ENCODE measurements at places on chromosomes 3 and 15. TPM values are rescaled to one million over a fixed set of nuclear protein-coding genes. Genes with fewer than 3 reads are reported as not detected.

- DNase-seq = no peak
- H3K27me3 ChIP-seq = peaks cover 83% of the 10 kb centered on the region
- H3K36me3 ChIP-seq = no peaks in the 10 kb centered on the region
- peak overlapping the region; percentile 46 for H3K4me3 ChIP-seq
- H3K27ac ChIP-seq = no peak overlapping the region
- H3K4me1 ChIP-seq = peaks cover 78% of the 10 kb centered on the region
Observed at GRCh38 chr15:37094333-37094914, 5.9 kb downstream of the MEIS2 start.

DNA sequence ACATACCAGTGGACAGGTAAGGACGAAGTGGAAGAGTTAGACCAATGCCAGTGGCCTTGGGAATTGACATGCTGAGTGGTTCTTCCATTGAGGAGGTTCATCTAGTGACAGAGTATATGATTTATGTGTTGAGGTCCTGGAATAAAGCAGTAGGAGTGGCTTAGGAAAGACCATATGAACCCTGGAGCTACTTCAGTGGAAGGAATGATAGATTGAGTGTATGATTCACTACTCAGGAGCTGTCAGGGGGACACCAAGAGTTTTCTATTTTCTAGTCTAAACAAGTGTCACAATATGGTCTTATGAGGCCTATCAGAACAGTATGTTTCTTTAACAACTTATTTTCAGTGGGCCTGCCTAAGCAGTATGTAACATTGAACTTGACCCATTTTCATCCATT lies 63.9 kb downstream of the NME9 start:
- no peak overlapping the region for H3K4me3 ChIP-seq
- H3K27ac ChIP-seq = no peak overlapping the region
- no peaks in the 10 kb centered on the region for H3K27me3 ChIP-seq
- H3K4me1 ChIP-seq = no peaks in the 10 kb centered on the region
- DNase-seq = no peak
- peaks cover 7% of the 10 kb centered on the region for H3K36me3 ChIP-seq

COPG1 gene
- 106 TPM for total RNA-seq

- no peaks in the 10 kb centered on the region for H3K36me3 ChIP-seq
- H3K4me1 ChIP-seq = peaks cover 34% of the 10 kb centered on the region
- H3K4me3 ChIP-seq = no peak overlapping the region
- peak; percentile 56 for DNase-seq
- H3K27ac ChIP-seq = no peak overlapping the region
Observed at GRCh38 chr3:46663591-46664135, 29.8 kb downstream of the ALS2CL start.

DNA sequence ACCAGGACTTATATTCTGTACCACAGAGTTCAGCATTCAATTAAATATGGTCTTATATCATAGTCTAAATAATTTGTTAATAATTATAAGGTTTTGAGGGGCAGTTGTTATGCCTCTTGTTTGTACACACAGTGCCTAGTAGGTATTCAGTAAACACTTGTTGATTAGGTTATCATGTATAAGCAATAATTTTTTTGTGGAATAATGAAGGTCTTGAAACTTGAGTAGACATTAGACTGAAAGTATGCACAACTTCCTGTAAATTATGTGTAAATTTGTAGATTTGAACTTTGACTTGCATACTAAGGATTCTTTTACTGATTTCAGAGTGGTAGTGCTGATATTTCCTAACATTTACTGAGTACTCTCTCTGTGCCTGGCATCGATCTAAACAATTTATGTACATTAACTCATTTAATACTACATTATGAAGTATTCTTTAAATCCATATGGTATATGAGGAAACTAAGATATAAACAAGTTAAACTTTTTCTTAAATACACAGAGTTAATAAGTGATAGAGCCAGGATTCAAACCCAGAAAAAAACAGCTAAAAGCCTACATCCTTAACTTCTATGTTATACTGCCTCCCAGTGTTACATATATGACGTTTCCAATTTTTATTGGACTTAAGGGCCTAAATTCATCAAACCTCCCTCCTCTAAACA lies 65.1 kb downstream of the GLCE start:
- peaks cover 8% of the 10 kb centered on the region for H3K4me1 ChIP-seq
- no peaks in the 10 kb centered on the region for H3K27me3 ChIP-seq
- H3K27ac ChIP-seq = no peak overlapping the region

GMPPB gene
- 29.4 TPM for total RNA-seq

RBP2 gene
- total RNA-seq = not detected

DNA sequence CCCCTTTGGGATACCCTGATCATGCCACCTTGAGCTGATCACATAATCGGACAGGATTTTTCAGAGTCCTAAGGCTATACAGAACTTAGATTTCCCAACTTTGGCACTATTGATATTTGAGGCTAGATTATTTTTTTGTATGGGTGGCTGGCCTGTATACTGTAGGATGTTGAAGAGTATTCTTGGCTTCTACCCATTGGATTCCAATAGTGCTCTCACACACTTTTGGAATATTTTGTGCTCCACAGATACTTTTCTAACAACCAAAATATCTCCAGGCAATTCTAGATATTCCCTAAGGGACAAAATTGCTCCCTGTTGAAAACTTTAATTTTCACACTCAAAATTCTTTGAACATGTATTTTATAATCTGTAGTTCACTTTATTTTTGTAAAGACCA lies 125.1 kb downstream of the ABI3BP start:
- H3K4me1 ChIP-seq = peaks cover 6% of the 10 kb centered on the region
- no peaks in the 10 kb centered on the region for H3K27me3 ChIP-seq
- DNase-seq = no peak
- H3K36me3 ChIP-seq = no peaks in the 10 kb centered on the region
- H3K4me3 ChIP-seq = no peak overlapping the region
- H3K27ac ChIP-seq = no peak overlapping the region

GRCh38 chr15:39594446-39595337 lies 13.8 kb downstream of the THBS1 start:
- H3K27ac ChIP-seq = no peak overlapping the region
- H3K27me3 ChIP-seq = no peaks in the 10 kb centered on the region
- peaks cover 69% of the 10 kb centered on the region for H3K36me3 ChIP-seq
- no peak overlapping the region for H3K4me3 ChIP-seq
- no peak for DNase-seq

DNA sequence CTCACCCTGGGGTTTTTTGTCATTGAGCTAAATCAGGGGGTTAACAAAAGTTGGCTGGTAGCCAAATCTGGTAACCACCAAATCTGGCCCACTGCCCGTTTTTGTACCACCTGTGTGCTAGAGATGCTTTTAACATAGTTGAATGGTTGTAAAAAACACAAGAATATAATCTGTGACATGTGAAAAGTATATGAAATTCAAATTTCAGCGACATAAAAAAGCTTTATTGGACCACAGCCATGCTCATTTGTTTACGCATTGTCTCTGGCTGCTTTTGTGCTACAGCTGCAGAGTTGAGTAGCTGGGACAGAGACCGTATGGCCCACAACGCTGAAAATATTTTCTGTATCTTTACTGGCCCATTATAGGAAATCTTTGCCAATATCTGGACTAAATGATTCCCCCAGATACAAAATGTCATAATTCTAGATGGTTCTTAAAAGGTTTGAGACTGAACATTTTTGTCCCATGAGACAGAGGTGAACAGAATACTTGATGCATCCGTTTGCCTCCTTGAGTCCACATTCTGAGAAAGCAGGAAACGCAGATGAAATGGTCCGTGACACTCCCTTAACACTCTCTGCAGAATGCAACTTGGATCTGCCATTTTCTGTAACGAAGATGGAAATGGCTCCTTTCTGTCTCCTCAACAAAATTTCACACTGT lies 120.9 kb upstream of the PDZRN3 start:
- no peak overlapping the region for H3K27ac ChIP-seq
- H3K36me3 ChIP-seq = no peaks in the 10 kb centered on the region
- DNase-seq = no peak
- no peak overlapping the region for H3K4me3 ChIP-seq
- H3K4me1 ChIP-seq = no peaks in the 10 kb centered on the region
- no peaks in the 10 kb centered on the region for H3K27me3 ChIP-seq

GRCh38 chr3:184884359-184885017 lies 72.5 kb downstream of the VPS8 start:
- DNase-seq = no peak
- H3K27me3 ChIP-seq = no peaks in the 10 kb centered on the region
- no peak overlapping the region for H3K27ac ChIP-seq

- H3K27me3 ChIP-seq = no peaks in the 10 kb centered on the region
- no peak for DNase-seq
- H3K27ac ChIP-seq = no peak overlapping the region
- H3K36me3 ChIP-seq = no peaks in the 10 kb centered on the region
- no peak overlapping the region for H3K4me3 ChIP-seq
- H3K4me1 ChIP-seq = no peaks in the 10 kb centered on the region
Observed at GRCh38 chr3:123809597-123809996, 74.5 kb downstream of the MYLK start.

- no peaks in the 10 kb centered on the region for H3K36me3 ChIP-seq
- no peaks in the 10 kb centered on the region for H3K4me1 ChIP-seq
- no peaks in the 10 kb centered on the region for H3K27me3 ChIP-seq
- no peak for DNase-seq
- H3K4me3 ChIP-seq = no peak overlapping the region
Observed at GRCh38 chr3:117681619-117682018, 972.0 kb downstream of the TUSC7 start.

DNA sequence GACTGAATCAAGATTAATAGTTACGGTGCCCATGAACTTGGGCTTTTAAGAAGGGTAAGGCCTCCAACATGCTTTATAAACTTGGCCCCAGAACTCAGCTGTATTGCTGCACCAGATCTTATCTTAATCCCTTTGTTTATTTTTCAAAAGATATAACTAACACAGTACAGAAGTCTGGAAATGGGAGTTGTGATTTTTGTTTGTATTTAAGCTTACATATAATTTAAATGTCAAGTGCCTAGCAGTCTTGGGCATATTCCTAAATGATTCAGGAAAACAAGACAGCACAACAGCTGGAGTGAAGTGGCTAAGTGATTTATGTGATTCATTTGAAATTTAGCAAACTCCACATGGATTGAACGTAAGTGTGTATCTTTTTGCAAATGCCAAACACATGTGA lies 56.2 kb downstream of the NBEAL2 start:
- H3K36me3 ChIP-seq = peaks cover 29% of the 10 kb centered on the region
- no peak for DNase-seq
- H3K27ac ChIP-seq = no peak overlapping the region
- H3K27me3 ChIP-seq = no peaks in the 10 kb centered on the region

GRCh38 chr3:11622586-11623550 lies 20.8 kb downstream of the VGLL4 start:
- H3K27me3 ChIP-seq = no peaks in the 10 kb centered on the region
- no peak overlapping the region for H3K4me3 ChIP-seq
- no peaks in the 10 kb centered on the region for H3K36me3 ChIP-seq
- H3K27ac ChIP-seq = no peak overlapping the region
- DNase-seq = no peak
- peaks cover 24% of the 10 kb centered on the region for H3K4me1 ChIP-seq

- no peaks in the 10 kb centered on the region for H3K27me3 ChIP-seq
- H3K36me3 ChIP-seq = no peaks in the 10 kb centered on the region
- no peak overlapping the region for H3K27ac ChIP-seq
- H3K4me3 ChIP-seq = no peak overlapping the region
- H3K4me1 ChIP-seq = peaks cover 2% of the 10 kb centered on the region
Observed at GRCh38 chr15:72787526-72787925, 4.0 kb upstream of the ADPGK start.

GRCh38 chr3:129112308-129113052 lies 9.1 kb downstream of the RAB43 start:
- H3K36me3 ChIP-seq = no peaks in the 10 kb centered on the region
- peaks cover 26% of the 10 kb centered on the region for H3K4me1 ChIP-seq
- DNase-seq = no peak
- H3K27ac ChIP-seq = peak overlapping the region; percentile 26
- no peak overlapping the region for H3K4me3 ChIP-seq

GRCh38 chr15:51303462-51303980 lies 34.9 kb downstream of the CYP19A1 start:
- H3K36me3 ChIP-seq = no peaks in the 10 kb centered on the region
- H3K4me1 ChIP-seq = no peaks in the 10 kb centered on the region
- no peak for DNase-seq
